ENCODE measurements at places on chromosomes 7 and 10. TPM values are rescaled to one million over a fixed set of nuclear protein-coding genes. Genes with fewer than 3 reads are reported as not detected.
A peak's percentile ranks its signal among the peaks of the same experiment; 100 is the strongest.

GRCh38 chr10:129759214-129760002 is 204.7 kb downstream of the EBF3 start:
- no peak overlapping the region for H3K27ac ChIP-seq
- no peak overlapping the region for H3K4me3 ChIP-seq
- no peaks in the 10 kb centered on the region for H3K36me3 ChIP-seq
- peak; percentile 28 for DNase-seq

DNA sequence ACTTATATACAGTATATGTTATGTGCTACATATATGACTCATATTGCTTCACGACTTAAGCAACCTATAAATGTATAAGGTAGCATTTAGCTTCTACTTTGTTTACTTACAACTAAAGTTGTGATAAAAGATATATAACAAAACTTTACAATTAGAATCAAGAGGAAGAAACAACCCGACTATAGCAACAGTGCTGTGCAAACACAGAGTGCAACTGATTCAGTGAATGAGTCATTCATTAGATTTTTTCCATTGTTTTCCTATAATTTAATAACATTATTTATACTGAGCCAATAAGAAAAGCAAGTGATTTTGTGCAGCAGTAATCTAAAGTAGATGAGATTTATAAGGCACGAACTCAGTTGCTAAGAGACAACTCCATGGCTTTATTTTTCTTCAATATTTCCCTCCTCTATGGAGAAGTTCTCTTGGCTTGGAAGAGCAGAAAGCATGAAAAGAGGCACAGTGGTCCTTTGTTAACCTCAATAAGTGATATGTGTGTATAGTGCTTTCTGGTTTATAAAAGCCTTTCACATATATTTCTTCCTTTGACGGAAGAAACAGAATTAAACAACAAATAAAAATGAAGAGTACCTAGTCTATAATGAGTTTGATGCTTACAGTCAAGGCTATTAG is 19.8 kb downstream of the CEP41 start:
- no peak overlapping the region for H3K27ac ChIP-seq
- H3K36me3 ChIP-seq: no peaks in the 10 kb centered on the region
- DNase-seq: no peak
- H3K4me1 ChIP-seq: no peaks in the 10 kb centered on the region

GRCh38 chr10:5503477-5503835 is 4.1 kb upstream of the CALML5 start:
- H3K4me3 ChIP-seq: no peak overlapping the region
- H3K27ac ChIP-seq: no peak overlapping the region
- H3K27me3 ChIP-seq: no peaks in the 10 kb centered on the region
- H3K36me3 ChIP-seq: no peaks in the 10 kb centered on the region
- DNase-seq: no peak
- H3K4me1 ChIP-seq: no peaks in the 10 kb centered on the region

DNA sequence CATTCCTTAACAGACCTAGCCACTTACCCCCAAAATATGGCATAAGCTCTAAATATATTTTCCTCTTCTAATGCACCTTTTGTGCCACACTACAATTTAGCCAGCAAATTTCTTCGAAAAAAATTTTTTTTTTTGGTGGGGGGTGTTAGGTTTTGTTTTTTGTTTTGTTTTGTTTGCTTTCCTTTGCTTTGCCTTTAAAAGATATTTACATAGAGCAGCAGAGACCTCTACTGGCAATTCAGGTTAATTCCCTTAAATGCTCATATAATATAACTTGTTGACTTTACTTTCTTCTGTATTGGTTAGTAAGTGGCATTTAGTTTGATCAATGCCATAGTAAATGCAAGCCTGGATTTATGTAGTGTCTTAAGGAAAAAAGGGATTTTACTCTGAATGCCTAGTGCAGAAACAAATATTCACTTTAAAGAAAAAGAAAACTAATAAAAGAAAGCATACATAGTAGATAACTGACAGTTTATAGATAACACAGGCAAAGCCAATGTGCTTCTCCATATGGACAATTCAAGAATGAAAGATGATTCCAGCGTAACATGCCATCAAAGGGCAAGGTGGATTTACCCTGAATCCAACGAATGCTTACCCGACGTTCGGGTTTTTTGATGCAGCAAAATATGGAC is 1250.6 kb downstream of the GATA3 start:
- no peak overlapping the region for H3K4me3 ChIP-seq
- no peak for DNase-seq
- H3K27me3 ChIP-seq: no peaks in the 10 kb centered on the region
- H3K36me3 ChIP-seq: no peaks in the 10 kb centered on the region
- H3K4me1 ChIP-seq: no peaks in the 10 kb centered on the region

- no peaks in the 10 kb centered on the region for H3K27me3 ChIP-seq
- H3K4me3 ChIP-seq: no peak overlapping the region
- H3K27ac ChIP-seq: no peak overlapping the region
- no peak for DNase-seq
Observed at GRCh38 chr7:41164440-41164839, 538.5 kb downstream of the INHBA start.

DNA sequence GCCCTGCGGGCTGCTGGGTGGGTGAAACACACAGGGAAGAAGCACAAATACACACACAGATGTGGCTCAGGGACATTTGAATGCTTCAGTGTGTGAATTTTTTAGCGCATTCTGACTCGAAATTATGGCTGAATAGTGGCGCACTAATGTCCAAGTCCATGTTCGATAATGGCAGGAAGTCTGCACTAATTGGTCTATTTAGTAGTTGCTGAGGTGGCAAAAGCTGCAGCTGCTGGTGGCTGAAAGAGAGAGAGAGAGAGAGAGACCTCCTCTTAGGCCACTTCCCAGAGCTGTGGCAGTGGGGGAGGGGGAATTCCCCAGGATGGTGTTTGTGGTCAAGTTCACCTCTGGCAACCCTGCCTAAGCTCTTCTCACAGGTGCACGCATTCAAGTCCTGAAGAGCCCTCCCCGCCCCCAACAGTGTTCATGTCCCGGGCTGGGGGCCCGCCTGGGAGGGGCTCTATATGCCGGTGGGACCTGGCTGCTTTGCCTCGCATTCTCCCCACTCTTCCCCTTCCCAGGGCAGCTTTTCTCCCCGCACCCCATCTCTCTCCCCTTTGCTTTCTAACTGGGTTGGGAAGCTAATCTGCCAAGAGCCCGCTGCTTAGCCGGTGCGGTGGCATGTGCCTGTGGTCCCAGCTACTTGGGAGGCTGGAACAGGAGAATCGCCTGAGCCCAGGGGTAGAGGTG is 6.0 kb upstream of the MNX1 start:
- H3K27ac ChIP-seq: no peak overlapping the region
- H3K4me1 ChIP-seq: no peaks in the 10 kb centered on the region
- H3K36me3 ChIP-seq: no peaks in the 10 kb centered on the region
- no peak for DNase-seq
- H3K27me3 ChIP-seq: no peaks in the 10 kb centered on the region

OR13A1 gene
- not detected for total RNA-seq

NACAD gene
- 10.0 TPM for total RNA-seq

MOGAT3 gene
- not detected for total RNA-seq

SDK1 gene
- total RNA-seq: 46.3 TPM
